Natural killer cell treated with Interleukin-12 subunit alpha and Interleukin-12 subunit beta and Interleukin-15 and Interleukin-18, amount 100 ng/mL, for 72 hours (primary cell): ENCODE measurements at places on chromosomes 3 and 15. TPM values are rescaled to one million over a fixed set of nuclear protein-coding genes. Genes with fewer than 3 reads are reported as not detected.

DNA sequence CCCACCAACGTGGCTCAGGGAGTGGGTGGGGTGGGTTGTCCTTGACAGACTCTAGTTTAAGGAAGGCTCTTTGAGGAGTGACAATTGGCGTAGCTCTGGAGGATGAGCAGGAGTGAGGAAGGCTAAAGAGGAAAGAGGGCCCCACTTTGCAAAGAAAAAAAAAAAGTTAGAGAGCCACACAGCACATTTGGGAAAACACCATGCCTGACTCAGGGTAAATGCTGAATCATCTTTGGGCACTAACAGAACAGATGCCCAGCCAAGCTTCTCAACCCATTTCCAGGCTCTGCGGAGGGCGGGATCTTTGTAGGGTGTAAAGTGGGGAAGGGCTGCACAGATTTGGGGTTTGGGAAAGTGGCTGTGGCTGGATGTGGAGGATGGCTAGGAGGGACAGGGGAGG lies 179.1 kb upstream of the RGMA start:
- no peak for DNase-seq
- no peak overlapping the region for H3K4me3 ChIP-seq
- H3K27ac ChIP-seq: no peak overlapping the region
- no peaks in the 10 kb centered on the region for H3K4me1 ChIP-seq
- peaks cover 11% of the 10 kb centered on the region for H3K27me3 ChIP-seq

- H3K4me1 ChIP-seq: peaks cover 41% of the 10 kb centered on the region
- peak overlapping the region; percentile 19 for H3K4me3 ChIP-seq
- DNase-seq: no peak
- no peaks in the 10 kb centered on the region for H3K27me3 ChIP-seq
These were observed 69.3 kb upstream of the RPL35A start for GRCh38 chr3:197880491-197881269.

DNA sequence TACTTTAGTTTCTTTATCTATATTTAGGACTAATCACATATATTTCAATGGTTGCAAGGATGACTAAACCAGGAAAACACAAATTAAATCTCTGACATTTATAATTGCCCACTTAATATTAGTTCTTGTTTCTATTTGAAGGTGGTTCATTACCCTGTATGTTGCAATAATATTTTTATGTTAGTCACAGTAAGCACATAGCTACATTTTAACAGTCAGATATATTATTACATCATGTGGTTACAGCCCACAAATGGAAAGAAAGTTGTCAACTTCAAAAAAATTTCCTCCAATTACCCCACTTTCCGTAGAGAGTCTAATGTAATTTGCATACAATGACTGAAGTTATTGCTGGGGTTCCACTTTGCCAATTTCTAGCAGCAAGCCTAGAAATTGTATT lies 114.6 kb downstream of the TUSC7 start:
- H3K27ac ChIP-seq: no peak overlapping the region
- H3K27me3 ChIP-seq: no peaks in the 10 kb centered on the region
- no peak overlapping the region for H3K4me3 ChIP-seq
- no peaks in the 10 kb centered on the region for H3K4me1 ChIP-seq
- no peak for DNase-seq

GRCh38 chr3:182979674-182980191 lies 605 bp downstream of the DCUN1D1 start:
- H3K36me3 ChIP-seq: peaks cover 5% of the 10 kb centered on the region
- no peak for DNase-seq
- H3K27me3 ChIP-seq: no peaks in the 10 kb centered on the region

- no peak overlapping the region for H3K4me3 ChIP-seq
- peaks cover 34% of the 10 kb centered on the region for H3K4me1 ChIP-seq
- H3K36me3 ChIP-seq: no peaks in the 10 kb centered on the region
- H3K27me3 ChIP-seq: no peaks in the 10 kb centered on the region
- no peak overlapping the region for H3K27ac ChIP-seq
- peak; percentile 54 for DNase-seq
These were observed 111.7 kb downstream of the CHSY1 start for GRCh38 chr15:101139986-101140696.

- peaks cover 49% of the 10 kb centered on the region for H3K4me1 ChIP-seq
- H3K27me3 ChIP-seq: no peaks in the 10 kb centered on the region
- H3K36me3 ChIP-seq: no peaks in the 10 kb centered on the region
These were observed 173.4 kb downstream of the XXYLT1 start for GRCh38 chr3:195097331-195098255.

Gene MNS1
- total RNA-seq: 0.47 TPM

Gene SERPINI2
- not detected for total RNA-seq

Gene ZPLD1
- not detected for total RNA-seq

DNA sequence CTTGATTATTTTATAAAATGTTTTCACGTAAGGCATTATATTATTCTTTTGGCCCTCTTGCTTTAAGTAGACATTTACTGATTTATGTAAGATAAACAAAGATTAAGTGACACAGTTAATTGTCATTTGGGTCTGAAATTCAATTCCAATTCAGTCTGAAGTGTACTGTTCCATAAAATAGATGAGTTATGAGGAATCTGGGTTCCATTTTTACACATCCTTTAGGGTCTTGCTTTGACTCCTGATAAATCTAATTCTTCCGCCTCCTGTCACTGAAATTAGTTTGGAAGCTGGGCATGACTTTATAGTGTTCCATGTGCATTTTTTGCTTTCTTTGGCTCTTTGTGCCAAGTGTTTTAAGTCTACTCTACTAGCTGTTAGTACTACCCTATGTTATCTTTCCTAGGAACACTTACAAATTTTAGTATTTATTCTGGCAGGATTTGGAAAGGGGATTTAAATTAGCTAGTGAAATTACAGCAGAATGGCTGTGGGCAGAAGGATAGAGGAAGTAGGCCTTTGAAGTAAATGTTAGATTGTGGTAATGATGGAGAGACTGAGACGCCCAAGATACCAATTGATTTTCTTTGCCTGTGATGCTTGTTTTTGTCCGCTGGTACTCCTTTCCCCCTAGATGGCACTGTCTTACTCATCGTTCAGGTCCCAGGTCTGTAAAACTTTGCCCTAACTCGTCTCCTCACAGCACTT lies 14.3 kb downstream of the ARL8B start:
- no peak overlapping the region for H3K4me3 ChIP-seq
- H3K36me3 ChIP-seq: peaks cover 11% of the 10 kb centered on the region
- peak overlapping the region; percentile 24 for H3K27ac ChIP-seq
- no peaks in the 10 kb centered on the region for H3K27me3 ChIP-seq

- H3K4me1 ChIP-seq: peaks cover 11% of the 10 kb centered on the region
- no peak overlapping the region for H3K27ac ChIP-seq
- H3K27me3 ChIP-seq: no peaks in the 10 kb centered on the region
- peaks cover 21% of the 10 kb centered on the region for H3K36me3 ChIP-seq
- no peak overlapping the region for H3K4me3 ChIP-seq
These were observed 21.1 kb downstream of the PSMD6 start for GRCh38 chr3:64002233-64002632.

Gene SPINK8
- not detected for total RNA-seq

Gene PARP15
- 72.9 TPM for total RNA-seq

- no peaks in the 10 kb centered on the region for H3K36me3 ChIP-seq
- H3K27me3 ChIP-seq: no peaks in the 10 kb centered on the region
- no peaks in the 10 kb centered on the region for H3K4me1 ChIP-seq
These were observed 301.4 kb downstream of the OCA2 start for GRCh38 chr15:27797765-27798164.

DNA sequence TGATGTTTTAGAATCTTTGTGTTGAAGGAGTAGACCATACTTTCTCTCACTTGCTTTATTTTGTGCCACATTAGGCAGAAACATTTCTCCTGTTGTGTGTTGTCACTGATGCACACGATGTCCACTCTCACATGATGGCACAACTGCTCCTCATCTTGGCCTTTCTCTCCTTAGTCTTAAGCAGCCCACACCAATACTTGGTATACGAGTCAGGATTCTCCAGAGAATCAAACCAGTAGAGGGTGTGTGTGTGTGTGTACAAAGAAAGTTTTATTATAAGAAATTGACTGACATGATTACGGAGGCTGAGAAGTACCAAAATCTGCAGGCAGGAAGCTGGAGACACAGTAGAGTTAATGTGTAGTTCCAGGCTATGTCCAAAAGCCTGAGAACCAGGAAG lies 187.1 kb downstream of the ALCAM start:
- H3K4me3 ChIP-seq: no peak overlapping the region
- no peaks in the 10 kb centered on the region for H3K36me3 ChIP-seq
- H3K27ac ChIP-seq: no peak overlapping the region
- no peaks in the 10 kb centered on the region for H3K4me1 ChIP-seq
- DNase-seq: no peak
